ENCODE measurements at places on chromosomes 16 and 17. TPM values are rescaled to one million over a fixed set of nuclear protein-coding genes. Genes with fewer than 3 reads are reported as not detected.

The ASB16 gene
- total RNA-seq, result 0.59 TPM

The TMEM114 gene
- not detected for total RNA-seq

The C17orf78 gene
- total RNA-seq, result not detected

The LDHD gene
- not detected for total RNA-seq

The CPHXL2 gene
- not detected for total RNA-seq

- no peak overlapping the region for H3K27ac ChIP-seq
- peak overlapping the region; percentile 67 for H3K4me3 ChIP-seq
- peaks cover 5% of the 10 kb centered on the region for H3K36me3 ChIP-seq
- H3K4me1 ChIP-seq, result peaks cover 19% of the 10 kb centered on the region
- DNase-seq, result no peak
These were observed 573 bp upstream of the GNAO1 start for GRCh38 chr16:56190677-56191155.

DNA sequence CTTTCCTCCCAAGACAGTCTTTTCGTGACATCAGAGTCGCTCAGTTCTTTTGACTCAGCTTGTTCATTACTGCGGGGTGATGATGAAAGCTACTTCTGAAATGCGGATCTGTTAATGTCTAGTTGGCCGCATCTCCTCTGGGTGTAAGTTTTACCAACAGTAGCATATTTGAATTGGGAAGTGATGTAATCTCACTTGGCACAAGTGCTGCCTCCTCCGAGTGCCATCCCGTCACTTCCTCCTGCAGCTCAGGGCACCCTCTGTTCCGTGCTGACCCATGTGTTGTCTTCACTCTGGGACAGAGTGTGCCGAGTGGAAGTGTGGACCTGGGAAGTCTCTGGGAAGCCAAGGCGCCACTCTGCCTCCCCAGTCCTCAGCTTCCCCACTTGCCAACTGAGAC is 8.9 kb downstream of the ADAD2 start:
- H3K27me3 ChIP-seq, result no peaks in the 10 kb centered on the region
- no peak for DNase-seq
- no peaks in the 10 kb centered on the region for H3K4me1 ChIP-seq

- peak overlapping the region; percentile 99 for H3K4me3 ChIP-seq
- H3K27me3 ChIP-seq, result peaks cover 27% of the 10 kb centered on the region
- peak overlapping the region; percentile 100 for H3K27ac ChIP-seq
- H3K4me1 ChIP-seq, result peaks cover 24% of the 10 kb centered on the region
These were observed 678 bp downstream of the SRP68 start for GRCh38 chr17:76071531-76072147.

- no peak for DNase-seq
- no peaks in the 10 kb centered on the region for H3K27me3 ChIP-seq
- peaks cover 23% of the 10 kb centered on the region for H3K36me3 ChIP-seq
- peak overlapping the region; percentile 82 for H3K27ac ChIP-seq
- H3K4me1 ChIP-seq, result peaks cover 45% of the 10 kb centered on the region
- peak overlapping the region; percentile 88 for H3K4me3 ChIP-seq
These were observed 2.9 kb downstream of the ATP6V0C start for GRCh38 chr16:2516391-2517240.

- DNase-seq, result peak; percentile 38
- peaks cover 22% of the 10 kb centered on the region for H3K27me3 ChIP-seq
- peaks cover 23% of the 10 kb centered on the region for H3K4me1 ChIP-seq
- H3K27ac ChIP-seq, result no peak overlapping the region
- no peaks in the 10 kb centered on the region for H3K36me3 ChIP-seq
These were observed 725 bp downstream of the ABCA3 start for GRCh38 chr16:2339521-2340484.

DNA sequence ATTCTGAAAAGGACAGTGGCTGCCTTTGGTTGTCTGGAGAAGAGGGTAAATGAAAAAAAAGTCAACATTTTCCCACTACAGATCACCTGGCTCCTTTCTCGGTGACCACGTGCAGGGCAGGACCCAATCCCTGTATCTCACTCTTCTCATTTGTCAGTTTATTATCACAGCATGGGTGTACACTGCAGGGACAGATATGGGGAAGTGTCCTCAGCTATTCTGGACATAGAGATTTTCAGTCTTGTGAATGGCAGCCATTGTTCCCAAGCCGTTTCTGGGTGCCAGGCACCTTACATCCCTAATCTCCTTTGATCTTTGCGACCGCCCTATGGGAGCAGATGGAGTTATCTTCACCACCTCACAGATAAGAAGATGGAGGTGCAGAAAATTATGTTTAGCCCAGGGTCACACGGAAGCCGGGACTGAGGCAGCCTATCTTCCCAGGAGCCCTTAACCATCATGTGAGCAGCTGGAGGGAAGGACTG is 7.2 kb downstream of the ADORA2B start:
- no peak overlapping the region for H3K27ac ChIP-seq
- H3K4me3 ChIP-seq, result no peak overlapping the region
- H3K36me3 ChIP-seq, result no peaks in the 10 kb centered on the region
- peaks cover 14% of the 10 kb centered on the region for H3K4me1 ChIP-seq

DNA sequence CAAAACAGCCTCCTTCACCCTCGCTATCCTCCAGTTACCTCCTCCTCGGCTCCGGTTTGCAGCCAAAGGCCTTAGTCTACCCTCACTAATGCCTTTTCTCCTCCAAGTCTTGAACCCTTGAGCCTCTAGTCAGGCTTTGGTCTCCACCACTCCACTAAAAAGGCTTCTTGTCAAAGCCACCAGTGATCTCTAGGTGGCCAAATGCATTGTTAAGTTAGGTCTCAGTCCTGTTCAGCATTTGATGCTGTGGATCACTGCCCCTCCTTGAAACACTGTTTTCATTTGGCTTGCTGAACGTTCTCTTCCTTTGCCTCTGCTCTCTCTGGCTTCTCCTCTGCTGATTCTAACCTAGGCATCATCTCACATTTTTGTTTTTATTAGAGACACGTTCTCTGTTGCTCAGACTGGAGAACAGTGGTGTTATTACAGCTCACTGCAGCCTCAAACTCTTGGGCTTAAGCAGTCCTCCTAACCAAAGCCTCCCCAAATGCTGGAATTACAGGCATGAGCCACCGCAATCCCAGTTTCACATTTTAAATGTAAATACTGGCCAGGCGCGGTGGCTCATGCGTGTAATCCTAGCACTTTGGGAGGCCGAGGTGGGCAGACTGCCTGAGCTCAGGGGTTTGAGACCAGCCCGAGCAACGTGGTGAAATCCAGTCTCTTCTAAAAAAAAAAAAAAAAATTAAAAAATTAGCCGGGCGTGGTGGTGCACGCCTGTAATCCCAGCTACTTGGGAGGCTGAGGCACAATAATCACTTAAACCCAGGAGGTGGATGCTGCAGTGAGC is 1.1 kb downstream of the SGF29 start:
- no peaks in the 10 kb centered on the region for H3K27me3 ChIP-seq
- no peak for DNase-seq
- peak overlapping the region; percentile 82 for H3K4me3 ChIP-seq

DNA sequence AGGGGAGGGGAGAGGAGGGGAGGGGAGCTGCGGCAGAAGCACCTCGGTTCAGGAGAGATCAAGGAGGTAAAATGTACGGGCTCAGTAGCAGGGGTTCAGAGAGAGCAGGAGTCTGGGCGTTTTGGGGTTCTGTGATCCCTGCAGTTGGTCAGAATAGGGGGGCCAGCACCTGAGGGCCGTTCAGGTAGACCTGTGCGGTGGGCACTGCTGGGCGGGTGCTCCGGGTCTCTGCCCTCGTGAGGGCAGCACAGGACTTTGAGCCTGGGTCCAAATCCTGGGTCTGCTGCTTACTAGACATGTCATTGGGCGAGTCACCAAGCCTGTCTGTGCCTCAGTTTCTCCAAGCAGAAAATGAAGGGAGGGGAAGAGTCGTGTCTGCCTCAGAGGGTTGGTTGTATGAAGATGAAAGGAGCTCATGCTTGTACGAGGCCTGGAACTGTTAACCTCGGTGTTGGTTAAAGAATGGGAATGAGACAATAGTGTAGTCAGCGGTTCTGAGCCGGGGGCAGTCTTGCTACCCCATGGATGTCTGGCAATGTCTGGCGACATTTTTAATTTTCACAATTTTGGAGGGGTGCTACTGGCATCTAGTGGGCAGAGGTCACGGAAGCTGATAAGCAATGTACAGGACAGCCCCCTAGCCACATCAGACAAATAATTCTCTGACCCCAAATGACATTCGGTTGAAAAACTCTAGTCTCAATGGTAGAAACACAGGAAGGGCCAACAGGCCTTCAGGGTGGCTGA is 35.4 kb downstream of the OR1D5 start:
- H3K27me3 ChIP-seq, result no peaks in the 10 kb centered on the region
- H3K4me3 ChIP-seq, result no peak overlapping the region
- no peaks in the 10 kb centered on the region for H3K4me1 ChIP-seq
- H3K27ac ChIP-seq, result no peak overlapping the region
- H3K36me3 ChIP-seq, result peaks cover 8% of the 10 kb centered on the region

GRCh38 chr16:77183137-77183536 is 7.9 kb upstream of the MON1B start:
- no peak overlapping the region for H3K27ac ChIP-seq
- peaks cover 21% of the 10 kb centered on the region for H3K27me3 ChIP-seq
- H3K4me3 ChIP-seq, result no peak overlapping the region
- no peaks in the 10 kb centered on the region for H3K4me1 ChIP-seq

DNA sequence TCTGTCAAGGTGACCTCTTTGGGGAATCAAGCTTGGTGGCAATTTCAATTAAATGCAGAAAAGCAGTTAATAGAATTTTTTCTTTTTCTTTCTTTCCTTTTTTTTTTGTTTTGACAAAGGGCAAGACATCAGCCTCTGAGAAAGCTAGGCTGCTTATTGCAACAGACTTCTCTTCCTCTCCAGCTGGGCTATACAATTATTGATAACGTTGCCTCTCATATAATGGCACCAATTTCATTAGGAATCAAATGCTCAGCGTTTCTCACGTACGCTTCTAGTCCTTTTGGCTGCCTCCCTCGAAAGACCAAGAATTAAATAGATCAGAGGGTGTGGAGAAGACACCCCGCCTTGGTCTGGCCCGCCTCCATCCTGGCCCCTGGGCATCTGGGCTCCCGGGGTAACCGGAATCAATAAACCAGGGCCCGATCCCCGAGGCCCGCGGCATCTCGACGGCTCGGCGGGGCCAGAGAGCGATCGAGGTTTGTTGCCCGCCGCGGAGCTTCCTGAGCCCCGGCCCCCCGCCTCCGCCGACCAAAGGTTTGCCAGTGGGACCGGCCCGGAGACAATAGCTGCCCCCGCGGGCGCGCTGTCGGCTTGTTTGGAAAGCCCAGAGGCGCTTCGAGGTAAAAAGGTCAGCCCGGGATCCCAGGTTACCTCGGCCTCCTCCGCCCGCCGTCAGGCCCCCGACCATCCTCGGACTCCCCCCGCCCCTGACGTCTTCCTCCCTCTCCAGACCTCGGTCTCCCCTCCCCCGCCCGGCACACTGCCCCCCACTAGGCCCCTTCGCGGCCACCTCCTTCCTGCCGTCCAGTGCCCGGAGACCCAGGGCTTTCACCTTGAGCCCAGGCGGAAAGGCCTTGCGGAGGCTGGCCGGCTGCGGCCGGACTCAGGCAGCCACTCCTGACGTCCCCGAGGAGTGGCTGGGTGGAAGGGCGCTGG is 3.9 kb downstream of the HOXB1 start:
- H3K27me3 ChIP-seq, result peaks cover 59% of the 10 kb centered on the region
- DNase-seq, result no peak
- H3K4me3 ChIP-seq, result no peak overlapping the region
- H3K36me3 ChIP-seq, result no peaks in the 10 kb centered on the region
- H3K27ac ChIP-seq, result no peak overlapping the region
- peaks cover 5% of the 10 kb centered on the region for H3K4me1 ChIP-seq

GRCh38 chr17:72643575-72644216 is 448.8 kb downstream of the SLC39A11 start:
- H3K4me3 ChIP-seq, result no peak overlapping the region
- no peak overlapping the region for H3K27ac ChIP-seq
- no peaks in the 10 kb centered on the region for H3K36me3 ChIP-seq
- H3K4me1 ChIP-seq, result no peaks in the 10 kb centered on the region
- peaks cover 6% of the 10 kb centered on the region for H3K27me3 ChIP-seq
- no peak for DNase-seq

DNA sequence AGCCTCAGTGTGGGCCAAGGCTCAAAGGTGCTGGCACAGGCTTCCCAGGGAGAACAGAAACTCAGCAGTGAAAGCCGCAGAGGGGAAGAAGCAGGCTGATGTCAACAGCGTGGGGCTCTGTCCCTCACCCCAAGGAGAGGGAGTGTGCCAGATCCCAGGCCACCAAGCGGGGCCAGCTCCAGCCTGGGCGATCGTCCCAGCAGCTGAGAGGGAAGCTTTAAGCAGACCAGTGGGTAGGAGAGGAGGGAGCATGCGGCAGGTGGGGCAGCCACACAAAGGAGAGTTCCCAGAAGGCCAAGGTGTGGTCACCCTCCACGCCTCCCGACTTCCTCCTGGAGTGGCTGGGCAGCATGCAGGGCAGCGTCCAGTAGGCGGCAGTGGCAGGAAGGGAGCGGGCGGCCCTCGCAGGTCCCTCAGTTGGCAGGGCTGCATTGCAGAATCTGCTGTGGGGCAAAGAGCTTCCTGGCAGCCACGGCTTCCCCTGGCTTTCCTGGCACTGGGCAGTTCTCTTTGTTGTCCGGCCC is 6.0 kb downstream of the SYNGR2 start:
- H3K27ac ChIP-seq, result no peak overlapping the region
- DNase-seq, result no peak
- H3K4me3 ChIP-seq, result no peak overlapping the region
- H3K36me3 ChIP-seq, result peaks cover 46% of the 10 kb centered on the region
